COR-L47 (cell line): ENCODE measurements at places on chromosomes 4 and X.
A peak's percentile ranks its signal among the peaks of the same experiment; 100 is the strongest.

- no peak for DNase-seq
Observed at GRCh38 chr4:175308236-175308635, 390.1 kb downstream of the ADAM29 start.

- no peak for DNase-seq
Observed at GRCh38 chr4:20572976-20573375, 127.3 kb upstream of the PACRGL start.

- peak; percentile 63 for DNase-seq
Observed at GRCh38 chr4:176002007-176002613, 63.5 kb upstream of the WDR17 start.

DNA sequence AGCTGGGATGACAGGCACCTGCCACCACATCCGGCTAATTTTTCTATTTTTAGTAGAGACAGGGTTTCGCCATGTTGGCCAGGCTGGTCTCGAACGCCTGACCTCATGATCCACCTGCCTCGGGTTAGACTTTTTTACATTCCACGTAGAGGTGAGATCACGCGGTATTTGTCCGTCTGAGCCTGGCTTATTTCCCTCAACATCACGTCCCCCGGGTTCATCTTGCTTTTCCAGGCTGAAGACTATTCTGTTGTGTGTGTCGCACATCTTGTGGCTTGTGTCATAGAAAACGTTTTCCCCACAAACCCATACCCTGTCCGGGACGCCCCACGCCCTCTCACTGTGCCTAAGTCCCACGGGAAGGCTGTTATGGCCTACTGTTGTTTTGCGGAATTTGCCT is 185.3 kb downstream of the CRLF2 start:
- no peak for DNase-seq

- DNase-seq: no peak
Observed at GRCh38 chr4:63786171-63786570, 623.1 kb downstream of the TECRL start.

DNA sequence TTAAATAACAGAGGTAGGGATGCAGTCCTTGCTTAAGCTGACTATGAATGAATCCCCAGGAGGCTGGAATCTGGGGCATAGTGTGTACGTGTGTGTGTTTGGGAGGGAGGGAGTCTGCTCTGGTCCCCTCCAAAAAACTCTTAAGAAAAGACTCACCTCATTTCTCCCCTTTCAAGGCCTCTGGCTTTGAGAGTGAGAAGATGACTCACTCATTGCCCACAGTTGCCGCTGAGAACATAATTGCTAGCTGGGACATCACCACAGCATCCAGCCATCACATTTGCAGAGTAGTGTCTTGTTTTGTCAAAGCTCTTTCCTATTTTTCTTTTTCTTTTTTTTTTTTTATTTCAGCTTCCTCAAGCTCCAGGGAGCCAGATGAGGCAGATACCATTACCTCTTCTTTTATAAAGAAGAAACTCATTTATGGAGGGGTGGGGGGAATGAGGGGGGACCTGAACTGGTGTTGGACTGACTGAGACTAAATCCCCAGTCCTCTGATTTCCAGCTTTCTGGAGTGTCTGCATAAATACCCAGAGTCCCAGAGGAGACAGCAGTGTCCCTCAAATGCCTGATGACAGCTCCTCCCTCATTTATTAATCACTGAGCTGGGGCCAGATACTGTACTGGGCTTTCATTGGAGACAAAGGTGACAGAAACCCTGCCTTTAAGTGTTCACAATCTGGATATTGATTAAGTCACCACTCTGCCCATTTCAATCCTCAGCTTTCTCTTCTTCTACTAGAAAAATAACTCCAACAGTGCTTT is 61.9 kb upstream of the LAS1L start:
- DNase-seq: no peak

- DNase-seq: no peak
Observed at GRCh38 chr4:165505958-165506837, 127.4 kb downstream of the CPE start.

- DNase-seq: no peak
Observed at GRCh38 chr4:72679666-72680065, 110.6 kb upstream of the ADAMTS3 start.

DNA sequence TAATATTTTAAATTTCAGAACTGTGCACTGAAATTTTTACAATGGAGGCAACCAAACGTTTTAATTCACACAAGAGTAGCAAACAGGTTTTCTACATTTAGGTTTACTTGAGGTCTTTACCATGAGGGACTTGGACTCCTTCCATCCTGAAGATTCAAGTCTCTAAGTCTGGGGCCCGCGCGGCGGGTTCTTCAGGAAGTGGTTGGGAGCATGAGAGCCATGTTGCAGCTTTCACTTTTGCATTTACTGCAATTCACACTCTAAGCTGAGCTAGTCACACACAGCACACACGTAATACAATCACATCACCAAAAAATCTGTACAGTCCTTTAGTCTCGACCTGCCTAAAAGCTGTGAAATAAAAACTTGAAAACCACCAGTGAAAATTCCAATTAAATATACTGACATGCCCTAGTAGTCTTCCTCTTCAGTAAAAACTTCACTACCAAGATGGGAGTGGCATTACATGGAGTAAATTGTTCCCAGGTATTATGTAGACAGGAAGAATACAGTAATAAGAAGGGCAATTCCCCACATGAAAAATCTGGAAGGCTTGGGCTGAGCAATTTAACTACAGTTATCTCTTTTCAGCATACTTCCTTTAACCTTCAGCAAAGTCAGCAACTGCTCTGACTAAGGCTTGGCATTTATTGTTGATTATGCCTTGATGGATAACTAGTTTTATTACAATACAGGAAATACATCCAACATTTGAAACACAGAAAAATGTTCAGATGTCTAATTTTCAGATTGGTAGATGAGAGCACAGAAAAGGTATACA is 571.1 kb upstream of the DIPK2B start:
- DNase-seq: no peak

- no peak for DNase-seq
Observed at GRCh38 chrX:84415140-84415539, 87.1 kb downstream of the HDX start.

- no peak for DNase-seq
Observed at GRCh38 chrX:133523081-133523487, 107.8 kb upstream of the GPC4 start.

DNA sequence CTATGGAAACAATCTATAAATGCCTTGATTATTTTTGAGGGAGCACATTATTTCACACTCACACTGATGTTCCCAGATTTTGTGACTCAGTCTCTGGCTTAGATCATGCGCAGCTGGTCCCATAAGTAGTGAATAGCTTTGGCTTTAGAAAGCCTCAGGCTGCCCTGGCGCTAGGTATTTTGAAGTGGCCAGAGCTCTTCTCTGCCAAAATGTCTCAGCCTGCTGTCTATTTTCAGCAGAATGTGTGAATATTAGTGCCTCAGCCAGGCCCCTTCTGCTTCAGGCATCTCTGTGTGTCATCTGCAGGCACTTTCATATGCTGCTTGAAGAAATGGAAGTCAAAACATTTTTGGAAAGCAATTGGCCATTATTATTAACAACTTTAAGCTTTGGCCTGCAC is 931.0 kb upstream of the INTU start:
- DNase-seq: no peak

DNA sequence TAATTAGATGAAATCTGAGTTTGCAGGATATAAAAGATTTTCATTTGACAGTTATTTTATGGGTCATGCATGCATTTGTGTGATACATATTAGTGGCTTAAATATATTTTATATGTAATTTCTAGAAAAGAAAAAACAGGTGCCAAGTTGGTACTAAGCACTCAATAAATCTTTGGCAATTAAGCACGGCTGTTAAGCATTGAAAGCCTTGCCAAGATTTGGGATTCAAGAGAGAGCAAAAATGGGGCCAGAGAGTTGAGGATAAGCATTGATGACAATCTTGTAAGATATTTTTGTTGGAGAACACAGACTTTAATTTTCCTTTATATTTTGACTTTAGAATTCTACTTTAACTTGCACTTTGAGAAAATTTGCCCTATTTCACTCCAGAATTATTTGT is 249.8 kb upstream of the MAD2L1 start:
- no peak for DNase-seq

GRCh38 chrX:54494166-54494988 is 1.7 kb downstream of the FGD1 start:
- no peak for DNase-seq

GRCh38 chr4:121307445-121308327 is 73.1 kb downstream of the QRFPR start:
- peak; percentile 47 for DNase-seq

DNA sequence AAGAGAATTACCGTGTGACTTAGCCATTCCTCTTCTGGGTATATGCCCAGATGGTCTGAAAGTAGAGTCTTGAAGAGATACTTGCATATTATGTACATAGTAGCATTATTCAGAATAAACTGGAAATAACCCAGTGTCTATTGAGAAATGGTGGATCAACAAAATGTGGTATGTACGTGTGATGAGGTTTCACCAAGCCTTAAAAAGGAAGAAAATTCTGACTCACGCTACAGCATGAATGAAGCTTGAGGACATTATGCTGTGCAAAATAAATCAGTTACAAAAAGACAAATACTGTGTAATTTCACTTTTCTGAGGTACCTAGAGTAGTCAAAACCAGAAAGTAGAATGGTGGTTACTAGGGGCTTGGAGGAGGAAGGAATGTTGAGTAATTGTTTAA is 37.3 kb downstream of the GBA3 start:
- DNase-seq: no peak

DNA sequence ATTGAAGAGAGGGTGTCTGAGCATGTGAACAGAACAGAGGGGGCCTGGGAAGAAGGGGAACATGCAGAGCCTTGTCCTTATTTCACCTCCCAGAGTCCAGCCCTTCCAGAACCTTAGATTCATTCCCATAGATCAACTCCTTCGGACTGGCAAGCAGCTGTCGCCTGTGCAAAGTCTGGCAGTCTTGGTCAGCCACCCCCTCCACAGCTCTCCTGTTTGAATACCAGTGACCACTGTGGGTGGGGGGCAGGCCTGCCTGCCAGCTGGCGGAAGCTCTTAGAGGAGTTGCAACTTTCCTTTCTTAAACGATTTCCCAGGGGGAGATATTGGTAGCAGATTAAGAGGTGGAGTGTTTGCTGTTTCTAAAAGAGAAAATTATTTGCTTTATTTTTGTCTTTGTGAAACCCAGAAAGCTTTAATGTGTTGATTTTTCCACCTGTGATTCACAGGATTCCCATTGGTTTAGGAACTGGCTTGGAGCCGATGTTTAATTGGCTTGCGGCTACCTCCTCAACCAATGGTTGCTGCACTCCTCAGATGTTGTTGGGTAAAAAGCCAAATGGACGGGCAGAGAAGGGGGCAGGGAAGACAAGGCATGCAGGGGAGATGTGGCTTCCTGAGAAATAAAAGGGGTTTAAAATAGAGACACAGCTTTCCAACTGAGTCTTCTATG is 62.2 kb upstream of the PRPS1 start:
- DNase-seq: no peak

GRCh38 chr4:180100433-180101344 is 2142.5 kb upstream of the TENM3 start:
- DNase-seq: no peak

DNA sequence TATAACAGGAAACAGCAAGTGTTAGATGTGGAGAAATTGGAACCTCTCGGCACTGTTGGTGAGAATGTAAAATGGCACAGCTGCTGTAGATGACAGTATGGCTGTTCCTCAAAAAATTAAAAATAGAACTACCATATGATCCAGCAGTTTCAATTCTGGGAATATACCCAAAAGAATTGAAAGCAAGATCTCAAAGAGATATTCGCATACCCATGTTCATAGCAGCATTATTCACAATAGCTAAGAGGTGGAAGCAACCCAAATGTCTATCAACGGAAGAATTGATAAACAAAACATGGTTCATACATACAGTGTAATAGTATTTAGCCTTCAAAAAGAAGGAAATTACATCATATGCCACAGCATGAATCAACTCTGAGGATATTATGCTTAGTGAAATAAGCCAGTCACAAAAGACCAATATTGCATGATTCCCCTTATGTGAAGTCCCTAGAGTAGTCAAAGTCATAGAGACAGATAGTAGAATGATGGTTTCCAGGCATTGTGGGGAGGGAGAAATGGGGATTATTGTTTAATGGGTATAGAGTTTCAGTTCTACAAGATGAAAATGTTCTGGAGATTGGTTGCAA is 467.7 kb downstream of the IDS start:
- no peak for DNase-seq

- no peak for DNase-seq
Observed at GRCh38 chrX:103477496-103477895, 41.8 kb downstream of the RAB40A start.

DNA sequence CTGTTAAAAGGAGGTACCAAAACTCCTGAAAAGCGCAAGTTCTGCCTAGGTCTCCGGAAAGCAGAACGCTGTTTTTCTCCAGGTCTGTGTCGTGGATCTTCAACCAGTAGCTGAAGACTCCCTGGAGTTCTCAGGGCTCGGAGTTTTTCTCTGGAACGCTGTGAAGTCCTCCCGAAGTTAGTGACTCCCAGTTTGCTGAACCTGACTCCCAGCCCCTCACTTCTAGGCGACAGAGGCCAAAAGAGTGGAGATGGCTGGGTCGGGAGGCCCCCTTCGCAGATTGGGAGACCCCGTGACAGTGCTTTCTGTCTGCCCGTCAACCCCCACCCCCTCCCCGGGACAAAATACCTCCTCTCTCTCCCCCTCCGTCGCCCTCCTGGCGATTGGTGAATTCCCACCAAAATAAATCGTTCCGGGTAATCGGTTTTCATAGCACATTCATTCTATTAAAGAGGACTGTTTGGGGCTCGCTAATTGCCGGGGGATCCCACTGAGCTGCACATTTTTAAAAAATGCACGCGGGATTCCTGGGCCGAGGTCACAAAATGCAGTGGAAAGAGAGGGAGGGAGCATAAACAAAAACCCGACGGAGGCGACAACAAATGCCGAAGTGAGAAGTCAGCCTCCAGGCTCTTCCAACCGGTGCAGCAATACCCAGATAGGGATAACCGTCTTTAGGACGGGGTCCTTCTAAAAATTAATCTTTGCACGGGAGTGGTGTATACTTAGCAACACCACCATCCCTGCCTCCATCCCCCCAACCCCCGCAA is 4.0 kb upstream of the MSX1 start:
- DNase-seq: no peak

DNA sequence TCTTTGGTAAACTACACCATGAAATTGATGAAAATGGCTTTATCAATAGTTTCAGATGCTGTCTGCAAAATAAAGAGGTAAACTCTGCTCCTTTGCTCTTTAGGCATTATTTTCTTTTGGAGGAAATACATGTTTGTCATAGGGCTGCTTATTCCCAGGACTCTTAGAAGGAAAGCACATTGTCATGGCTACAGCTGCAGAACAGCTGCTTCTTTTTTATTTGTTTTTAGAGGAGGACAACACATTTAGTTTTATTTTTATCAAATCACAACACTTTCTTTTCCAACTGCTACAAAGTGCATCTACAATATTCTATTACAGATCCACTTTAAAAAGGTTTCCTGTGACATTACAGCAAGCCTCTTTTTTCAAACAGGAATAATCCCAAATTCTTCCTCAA is 12.7 kb upstream of the HPF1 start:
- DNase-seq: no peak
